Stimulated activated memory B cell treated with anti-CD40 and anti-IgM and Interleukin-4, amounts not matched to agents 10 μg/mL and 1 μg/mL and 100 μg/mL, for 72 hours (primary cell): ENCODE measurements at places on chromosomes 7 and 10.

DNA sequence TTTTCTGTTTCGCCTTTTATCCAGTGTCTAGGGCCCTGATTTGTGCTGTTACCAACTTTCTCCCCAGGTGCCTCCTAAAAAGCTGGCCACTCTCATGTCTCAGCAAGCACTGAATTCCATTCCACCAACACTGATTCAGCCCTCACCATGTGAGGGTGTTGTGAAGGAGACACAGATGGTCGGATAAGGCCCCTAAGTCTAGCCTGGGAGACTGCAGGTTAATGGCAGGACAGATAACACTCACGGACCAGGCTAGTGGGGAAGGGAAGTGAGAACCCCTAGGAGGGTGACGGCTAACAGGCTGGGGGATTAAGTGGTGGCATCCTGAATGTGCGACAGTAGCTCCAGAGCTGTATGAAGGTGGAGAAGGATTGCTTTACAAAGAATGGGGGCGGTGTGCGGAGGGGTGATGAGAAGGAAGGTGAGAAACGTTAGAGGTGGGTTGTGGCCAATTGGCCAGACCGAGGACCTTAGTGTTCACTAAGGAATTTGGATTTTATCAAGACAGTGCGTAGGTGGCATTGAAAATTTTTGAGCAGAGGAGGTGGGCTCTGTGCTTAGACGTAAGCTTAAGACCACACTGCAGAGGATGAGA lies 3.8 kb upstream of the DUSP5 start:
- ATAC-seq, result no peak

- ATAC-seq, result no peak
Observed at GRCh38 chr7:48307041-48307714, 135.9 kb downstream of the ABCA13 start.

DNA sequence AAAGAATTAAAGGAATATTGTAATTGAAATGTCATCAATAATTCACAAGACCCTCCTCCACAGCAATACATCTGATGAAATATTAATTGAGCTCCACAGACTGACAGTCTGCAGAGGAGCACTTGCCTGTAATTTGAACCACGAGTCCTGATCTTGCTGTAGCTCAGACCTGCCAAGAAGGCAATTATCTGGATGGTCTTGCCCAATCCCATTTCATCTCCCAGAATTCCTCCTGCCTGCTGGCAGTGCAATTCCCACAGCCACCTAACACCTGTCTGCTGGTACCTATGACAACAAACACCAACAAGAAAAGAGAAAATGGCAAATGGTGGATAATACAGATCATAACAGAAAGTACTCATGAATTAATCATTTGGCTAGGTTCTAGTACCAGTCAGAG lies 38.5 kb downstream of the ERCC6 start:
- no peak for ATAC-seq

- ATAC-seq, result no peak
Observed at GRCh38 chr7:123499211-123499970, 35.0 kb downstream of the IQUB start.

GRCh38 chr10:127386606-127387327 lies 162.3 kb upstream of the NPS start:
- no peak for ATAC-seq

- no peak for ATAC-seq
Observed at GRCh38 chr7:23864973-23865372, 155.0 kb downstream of the STK31 start.

DNA sequence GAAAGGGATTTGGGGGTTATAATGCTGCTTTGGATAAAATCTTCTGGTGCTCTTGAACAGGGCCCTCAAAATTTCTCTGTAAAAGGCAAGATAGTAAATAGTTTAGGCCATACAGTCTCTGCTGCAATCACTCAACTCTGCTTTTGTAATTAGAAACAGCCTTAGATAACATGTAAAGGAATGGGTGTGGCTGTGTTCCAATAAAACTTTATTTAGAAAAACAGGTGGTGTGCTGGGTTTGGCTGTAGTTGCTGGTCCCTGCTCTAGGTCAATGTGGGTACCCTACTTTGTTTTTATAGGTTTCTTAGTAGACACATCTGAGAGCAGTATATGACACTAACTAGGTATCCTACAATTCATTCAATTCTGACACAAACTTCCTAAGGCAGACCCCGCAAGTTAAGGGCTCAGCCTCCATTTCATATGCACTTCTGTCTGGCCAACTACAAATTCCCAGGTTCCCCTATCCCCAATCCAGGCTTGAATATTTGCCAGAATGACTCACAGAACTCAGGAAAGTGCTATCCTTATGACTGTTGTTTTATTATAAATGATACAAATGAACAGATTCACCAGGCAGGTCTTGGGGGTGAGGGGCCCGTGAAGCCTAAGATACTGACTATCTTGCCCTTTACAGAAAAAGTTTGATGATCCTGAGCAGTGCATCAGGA lies 349.9 kb downstream of the RPS24 start:
- ATAC-seq, result no peak
